ENCODE measurements at places on chromosomes 11 and 22.

DNA sequence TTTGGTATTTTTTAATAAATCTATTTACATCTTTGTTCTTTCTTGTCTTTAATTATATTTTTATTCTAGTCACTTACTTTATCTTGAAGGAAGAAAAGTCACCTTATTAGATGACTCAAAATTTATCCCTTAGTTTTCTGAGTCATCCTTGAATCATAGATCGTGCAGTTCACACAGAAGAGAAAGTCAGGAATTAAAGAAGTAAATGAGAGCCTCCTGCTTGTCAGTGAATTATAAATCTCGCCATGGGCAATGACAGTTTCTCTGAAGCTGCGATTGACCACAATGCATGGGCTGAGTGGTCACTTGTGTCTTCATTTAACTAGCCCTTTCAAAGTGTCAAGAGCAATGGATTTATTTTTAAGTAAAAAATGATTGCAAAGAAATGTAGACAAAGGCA is 91.2 kb downstream of the LUZP2 start:
- DNase-seq, result no peak

- DNase-seq, result no peak
These were observed 18.6 kb downstream of the USP47 start for GRCh38 chr11:11860103-11860979.

GRCh38 chr11:96331699-96332116 is 11.3 kb downstream of the MAML2 start:
- DNase-seq, result no peak

- DNase-seq, result no peak
These were observed 212.4 kb upstream of the SESN3 start for GRCh38 chr11:95443386-95443785.

DNA sequence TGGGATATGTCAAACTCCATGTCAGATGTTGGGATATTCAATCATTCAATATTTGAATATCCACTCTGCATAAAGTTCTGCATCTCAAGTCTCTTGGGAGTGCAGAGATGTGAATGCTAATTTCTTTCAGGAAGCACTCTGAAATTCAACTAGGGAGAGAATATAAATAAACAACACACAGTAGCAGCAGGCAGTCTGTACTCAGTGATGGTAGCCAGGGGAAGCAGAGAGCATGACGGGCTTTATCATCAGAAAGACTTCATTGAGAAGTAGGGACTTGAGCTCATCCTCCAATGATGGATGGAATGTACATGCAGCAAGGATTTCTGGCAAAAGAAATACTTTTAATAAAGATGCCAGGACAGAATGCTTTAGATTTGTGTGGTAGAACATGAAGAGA is 9.8 kb upstream of the TEAD1 start:
- DNase-seq, result no peak

GRCh38 chr11:19428206-19429002 is 187.7 kb upstream of the E2F8 start:
- DNase-seq, result no peak

DNA sequence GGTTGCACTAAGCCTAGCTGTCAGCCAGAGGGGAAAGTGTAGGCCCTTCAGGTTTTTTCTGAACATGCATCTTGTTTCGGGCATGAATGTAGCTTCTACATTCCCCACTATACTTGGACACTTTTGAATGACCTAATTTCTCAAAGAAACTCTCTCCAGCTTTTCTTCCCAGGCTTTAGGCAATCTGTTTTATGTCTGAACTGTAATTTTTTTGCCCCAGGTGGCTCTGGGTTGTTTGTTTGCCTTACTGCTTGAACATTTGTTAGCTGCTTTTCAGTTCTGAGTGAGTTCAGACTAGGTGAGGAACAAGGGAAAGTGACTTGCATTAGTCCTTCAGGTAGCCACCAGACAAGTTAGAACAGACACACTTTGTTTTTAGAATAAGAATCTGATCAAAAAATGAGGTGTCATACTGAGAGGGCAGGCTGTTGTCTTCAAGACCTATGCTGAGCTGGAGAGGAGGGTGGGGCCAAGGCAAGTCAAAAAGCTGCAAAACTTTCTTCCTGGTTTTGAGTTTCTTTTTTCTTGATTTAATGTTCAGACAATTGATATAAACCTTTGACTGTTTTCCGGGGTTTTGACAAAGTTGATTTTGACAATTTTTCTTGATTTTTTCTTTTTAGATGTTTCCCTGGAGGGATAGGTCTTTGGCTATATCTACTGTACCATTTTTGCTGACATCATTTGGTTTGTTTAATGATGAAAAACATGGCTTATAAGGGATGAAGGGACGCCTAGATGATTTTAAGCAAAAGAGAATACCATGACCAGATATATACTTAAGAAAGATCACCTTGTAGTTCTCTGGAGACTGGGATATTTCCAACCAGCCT is 182.8 kb downstream of the WNT11 start:
- DNase-seq, result no peak

GRCh38 chr11:94974178-94974577 is 669 bp downstream of the KDM4D start:
- DNase-seq, result no peak

GRCh38 chr11:103013421-103013820 is 57.9 kb upstream of the MMP13 start:
- no peak for DNase-seq

- DNase-seq, result no peak
These were observed 73.8 kb upstream of the PARVA start for GRCh38 chr11:12303421-12304149.

GRCh38 chr22:45552017-45552411 is 49.3 kb downstream of the FBLN1 start:
- DNase-seq, result no peak

DNA sequence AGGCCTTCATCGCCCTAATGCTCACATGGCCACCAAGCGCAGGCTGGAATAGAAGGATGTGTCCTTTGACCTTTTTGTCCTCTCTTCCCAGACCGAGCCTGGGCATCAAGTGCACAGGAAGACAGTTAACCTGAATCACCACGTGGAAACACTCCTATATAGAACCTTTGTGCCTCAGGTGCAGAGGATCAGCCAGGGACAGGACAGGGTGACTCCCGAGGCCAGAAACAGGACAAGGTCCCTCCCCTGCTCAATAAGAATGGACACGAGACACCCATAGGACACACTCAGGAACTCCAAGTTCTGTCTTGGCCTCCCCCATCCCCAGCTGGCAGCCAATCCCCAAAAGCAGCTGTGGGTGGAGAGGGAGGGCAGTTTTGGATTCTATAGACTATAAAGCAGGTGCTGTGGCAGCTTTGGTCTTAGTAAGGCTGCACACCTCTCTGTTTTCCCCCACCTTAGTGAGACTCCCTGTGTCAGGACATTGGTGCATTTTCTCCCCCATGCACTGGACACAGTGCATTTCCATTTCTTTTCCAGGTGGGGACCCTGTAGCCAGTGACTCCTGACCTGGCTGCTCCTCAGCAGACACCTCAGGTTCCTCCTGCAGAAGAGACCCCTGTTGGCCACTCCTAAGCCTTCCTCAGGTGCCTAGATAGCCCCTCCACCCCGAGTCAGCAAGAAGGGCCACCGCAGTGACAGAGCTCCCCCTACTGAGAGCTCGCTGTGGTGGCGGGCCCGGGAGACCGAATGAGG is 43.6 kb upstream of the POU2AF1 start:
- DNase-seq, result no peak

DNA sequence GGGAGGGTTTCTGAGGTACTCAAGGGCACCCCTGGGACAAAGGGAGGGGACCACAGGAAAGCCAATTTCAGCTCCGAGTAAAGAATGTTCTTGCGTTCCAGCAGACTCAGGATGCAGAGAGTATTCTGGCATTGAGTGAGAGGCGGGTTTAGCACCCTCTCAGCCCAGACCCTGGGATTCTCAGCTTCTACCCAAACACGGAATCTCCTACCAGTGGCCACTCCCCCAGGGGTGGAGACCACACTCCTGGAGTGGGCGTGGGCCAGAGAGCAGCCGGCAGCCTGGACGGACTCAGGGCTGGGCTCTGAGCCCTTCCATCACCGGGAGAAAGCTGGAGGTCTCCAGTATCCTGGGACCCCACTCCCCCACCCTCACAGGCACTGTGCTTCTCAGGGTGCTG is 26.1 kb upstream of the TTLL12 start:
- DNase-seq, result no peak

DNA sequence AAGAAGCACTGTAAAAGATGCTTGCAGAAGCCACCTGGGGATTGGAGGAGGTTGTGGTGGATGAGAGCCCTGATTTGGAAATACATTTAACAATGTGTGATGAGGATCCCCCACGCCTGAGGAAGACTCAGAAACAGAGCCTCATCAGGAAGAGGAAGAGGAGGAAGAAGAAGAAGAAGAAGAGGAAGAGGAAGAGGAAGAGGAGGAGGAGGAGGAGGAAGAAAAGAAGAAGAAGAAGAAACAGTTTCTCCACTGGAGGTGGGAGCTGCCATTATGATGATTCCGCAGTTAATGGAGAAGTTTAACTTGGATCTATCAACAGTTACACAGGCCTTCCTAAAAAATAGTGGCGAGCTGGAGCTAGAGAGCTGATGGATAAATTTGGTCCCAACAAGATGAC is 50.1 kb downstream of the CECR2 start:
- DNase-seq, result no peak

- no peak for DNase-seq
These were observed 92.3 kb upstream of the PARVA start for GRCh38 chr11:12285106-12285505.

GRCh38 chr11:30433831-30434230 is 110.9 kb downstream of the ARL14EP start:
- no peak for DNase-seq

- no peak for DNase-seq
These were observed 661.9 kb downstream of the ETS1 start for GRCh38 chr11:127925475-127925874.

GRCh38 chr11:66639066-66639813 is 737 bp downstream of the RBM4 start:
- no peak for DNase-seq

- DNase-seq, result no peak
These were observed 20.5 kb downstream of the RBFOX2 start for GRCh38 chr22:36008131-36008530.

- no peak for DNase-seq
These were observed 5.4 kb downstream of the TNRC6B start for GRCh38 chr22:40183029-40183581.

DNA sequence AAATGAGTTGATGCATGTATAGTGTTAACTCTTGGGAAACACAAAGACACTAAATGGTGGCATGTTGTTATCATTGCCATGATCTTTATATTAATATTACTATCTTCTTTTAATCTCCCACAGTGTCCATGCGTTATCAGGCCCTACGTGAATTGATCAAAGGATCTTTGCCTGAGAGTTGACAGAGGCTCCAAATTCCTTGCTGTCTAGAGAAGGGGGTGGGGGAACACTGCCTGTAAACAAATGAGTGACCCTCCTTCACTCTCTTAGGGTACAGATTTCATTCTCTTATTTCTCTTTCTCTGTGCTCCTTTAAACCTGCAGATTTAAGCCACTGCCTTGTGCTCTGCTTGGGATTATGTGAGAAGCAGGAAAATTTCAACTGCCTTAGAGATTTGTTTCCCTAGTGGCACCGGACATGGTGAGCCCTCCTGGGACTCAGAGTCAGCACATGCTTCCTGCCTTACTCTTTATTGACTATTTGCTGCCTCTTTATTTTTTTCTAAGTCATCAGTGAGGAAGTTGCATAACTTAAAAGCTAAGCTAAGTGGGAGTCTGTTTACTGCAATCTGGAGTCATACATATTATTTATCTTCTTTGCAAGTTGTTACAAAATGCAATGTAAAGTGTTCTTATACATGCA is 122.9 kb downstream of the MAML2 start:
- DNase-seq, result no peak

DNA sequence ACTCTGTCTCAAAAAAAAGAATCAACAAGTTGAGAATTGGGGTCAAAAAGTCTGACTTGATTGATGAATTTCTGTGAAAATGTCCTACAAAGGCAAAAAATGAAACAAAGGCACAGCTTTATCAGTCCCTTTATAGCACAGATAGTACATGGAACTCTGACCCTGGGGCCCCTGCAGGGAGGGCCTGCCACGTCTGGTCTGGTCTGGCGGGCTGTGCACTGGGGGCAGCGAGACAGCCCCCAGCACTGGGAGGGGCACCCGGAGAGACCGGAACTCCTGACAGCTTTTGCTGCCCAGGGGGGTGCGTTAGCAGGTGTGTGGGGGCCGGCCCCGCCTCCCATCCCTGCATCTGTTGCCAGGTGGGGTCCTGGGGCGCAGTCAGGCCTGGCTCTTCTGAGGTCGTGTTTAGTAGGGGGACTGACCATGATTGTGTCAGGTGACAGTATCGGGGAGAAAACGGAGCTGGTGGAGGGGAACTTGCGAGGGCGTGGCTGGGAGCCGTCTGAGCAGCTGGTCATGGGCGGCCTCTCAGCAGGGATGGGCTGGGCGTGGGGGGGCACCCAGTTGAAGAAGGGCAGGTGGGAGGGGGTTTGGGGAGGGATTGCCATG is 51.7 kb downstream of the GRAMD4 start:
- no peak for DNase-seq

DNA sequence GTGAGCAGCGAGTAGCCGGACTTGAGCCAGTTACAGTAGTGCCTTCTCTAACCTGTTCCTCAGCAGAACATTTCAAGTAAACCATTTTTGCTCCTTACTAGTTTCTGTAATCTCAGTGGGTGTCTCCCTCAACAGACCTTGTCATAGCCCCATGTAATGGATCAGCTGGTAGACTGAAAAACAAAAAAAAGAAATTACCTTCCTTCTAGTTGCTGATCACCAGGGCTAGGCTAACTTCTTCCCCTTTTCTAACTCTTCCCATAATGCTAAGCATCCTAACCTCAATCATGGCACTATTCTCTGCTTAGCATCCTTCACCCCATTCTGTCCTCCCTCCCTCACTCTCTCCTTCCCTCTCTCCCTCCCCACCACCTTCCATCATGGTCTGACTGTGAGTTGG is 35.8 kb upstream of the CBX6 start:
- no peak for DNase-seq

- DNase-seq, result no peak
These were observed 370.2 kb downstream of the AASDHPPT start for GRCh38 chr11:106447631-106448191.

- DNase-seq, result no peak
These were observed 217.4 kb downstream of the SBF2 start for GRCh38 chr11:10076458-10077141.

- no peak for DNase-seq
These were observed 3.3 kb upstream of the DDI1 start for GRCh38 chr11:104033134-104033533.
